Fibroblast of gingiva (primary cell): ENCODE measurements at places on chromosomes 5 and 9.

DNA sequence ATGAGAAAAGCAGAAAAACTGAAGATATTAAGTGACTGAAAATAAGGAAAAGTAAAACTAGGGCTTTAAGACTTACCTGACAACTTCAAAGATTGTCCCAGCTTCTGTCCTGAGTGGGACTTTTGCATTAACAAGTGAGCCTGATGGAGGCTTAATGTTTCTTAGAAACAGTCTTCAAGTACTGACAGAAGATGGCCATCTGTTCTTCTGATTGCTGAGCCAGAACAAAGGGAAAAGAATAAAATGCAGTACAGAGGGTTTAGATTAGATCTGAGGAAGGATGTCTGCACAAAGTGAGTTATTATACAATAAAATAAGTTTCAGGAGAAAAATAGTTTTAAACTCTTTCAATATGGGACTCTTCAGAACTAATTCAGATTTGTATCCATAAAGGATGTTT is 500.7 kb downstream of the CETN3 start:
- DNase-seq: no peak

DNA sequence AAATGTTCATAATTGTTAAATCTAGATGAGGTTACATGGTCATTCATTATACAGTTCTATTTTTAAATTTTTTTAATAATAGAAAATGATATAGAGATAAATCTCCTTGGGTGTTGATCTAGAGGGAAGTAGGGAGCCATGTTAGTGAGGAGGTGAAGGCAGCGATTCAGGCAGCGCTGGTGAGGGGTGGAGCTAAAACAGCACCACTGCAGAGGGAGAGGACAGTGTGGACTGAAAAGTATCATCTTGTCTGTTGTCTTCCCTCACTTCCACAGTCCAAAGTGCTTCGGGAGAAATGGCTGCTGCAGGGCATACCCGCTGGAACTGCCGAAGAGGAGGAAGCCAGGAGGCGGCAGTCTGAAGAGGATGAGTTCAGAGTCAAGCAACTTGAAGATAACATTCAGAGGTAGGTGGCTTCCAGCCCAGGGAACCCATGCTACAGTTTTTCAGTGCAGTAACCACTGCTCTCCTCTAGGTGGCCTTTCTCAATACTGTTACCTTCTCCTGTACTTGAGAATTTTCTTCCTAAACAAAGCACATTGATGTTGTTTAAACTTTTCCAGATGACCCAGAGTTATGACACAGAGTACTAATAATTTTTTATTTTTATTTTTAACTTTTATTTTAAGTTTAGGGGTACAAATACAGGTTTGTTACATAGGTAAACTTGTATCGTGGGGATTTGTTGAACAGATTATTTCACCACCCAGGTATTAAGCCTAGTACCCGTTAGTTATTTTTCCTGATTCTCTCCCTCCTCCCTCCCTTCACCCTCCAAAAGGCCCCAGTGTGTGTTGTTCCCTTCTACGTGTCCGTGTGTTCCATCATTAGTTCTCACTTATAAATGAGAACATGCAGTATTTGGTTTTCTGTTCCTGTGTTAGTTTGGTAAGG is 100.5 kb downstream of the PALM2AKAP2 start:
- no peak for DNase-seq

- DNase-seq: peak; percentile 63
Measured at GRCh38 chr9:37575921-37576721, at the start of gene FBXO10. Gene FBXO10, minus strand, starts transcription at chr9:37576380. Its CDS starts 34,612 bp downstream, at chr9:37541768.

DNA sequence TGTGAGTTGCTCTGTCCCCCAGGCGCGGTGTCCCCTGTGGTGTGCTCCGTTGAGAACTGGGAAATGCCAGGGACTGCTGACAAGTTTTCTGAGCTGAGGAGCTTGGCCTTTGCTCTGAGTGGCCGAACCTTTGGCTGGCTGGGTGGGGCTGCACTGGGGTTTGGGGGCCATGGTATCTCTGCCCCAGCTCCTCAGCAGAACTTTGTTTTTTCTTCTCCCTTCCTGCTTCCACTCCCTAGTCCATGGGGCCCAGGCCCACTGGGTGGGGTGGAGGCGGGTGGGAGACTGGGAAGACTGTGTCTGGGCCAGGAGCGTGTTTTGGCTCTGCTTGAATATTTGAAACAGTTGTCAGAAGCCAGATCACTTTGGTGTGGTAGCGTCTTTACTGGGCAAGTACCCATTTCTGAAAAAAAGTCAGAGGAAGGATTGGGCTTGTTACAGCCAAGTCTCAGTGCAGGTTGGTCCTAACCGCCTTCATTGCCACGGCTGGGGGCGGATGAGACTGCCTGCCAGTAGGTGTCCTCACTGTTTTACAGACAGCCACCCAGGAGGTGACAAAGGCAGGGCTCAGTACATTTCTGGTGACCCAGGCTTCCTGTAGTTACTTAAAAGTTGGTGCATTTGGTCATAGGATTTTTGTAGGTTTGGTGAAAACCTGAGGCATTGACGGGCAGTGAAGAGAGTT is 92.7 kb downstream of the DAB2IP start:
- peak; percentile 52 for DNase-seq

DNA sequence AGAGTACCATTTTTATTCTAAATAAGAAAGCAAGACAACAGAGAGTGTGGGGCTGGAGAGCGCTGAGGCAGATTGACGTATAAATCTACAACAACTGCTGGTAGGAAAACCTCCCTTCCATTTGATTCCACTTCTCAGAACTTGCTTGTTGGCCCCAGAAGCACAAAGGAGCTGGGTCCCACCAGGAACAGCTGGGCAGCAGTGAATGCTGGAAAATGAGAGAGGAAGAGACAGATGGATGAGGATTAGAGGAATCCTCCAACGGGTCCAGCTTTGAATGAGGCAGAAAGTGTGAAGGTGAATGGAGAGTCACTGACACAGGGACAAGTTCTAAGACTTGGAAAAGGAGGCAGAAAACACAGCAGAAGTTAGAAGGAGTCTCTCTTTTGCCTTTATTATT is 14.8 kb downstream of the TAS2R1 start:
- DNase-seq: no peak

DNA sequence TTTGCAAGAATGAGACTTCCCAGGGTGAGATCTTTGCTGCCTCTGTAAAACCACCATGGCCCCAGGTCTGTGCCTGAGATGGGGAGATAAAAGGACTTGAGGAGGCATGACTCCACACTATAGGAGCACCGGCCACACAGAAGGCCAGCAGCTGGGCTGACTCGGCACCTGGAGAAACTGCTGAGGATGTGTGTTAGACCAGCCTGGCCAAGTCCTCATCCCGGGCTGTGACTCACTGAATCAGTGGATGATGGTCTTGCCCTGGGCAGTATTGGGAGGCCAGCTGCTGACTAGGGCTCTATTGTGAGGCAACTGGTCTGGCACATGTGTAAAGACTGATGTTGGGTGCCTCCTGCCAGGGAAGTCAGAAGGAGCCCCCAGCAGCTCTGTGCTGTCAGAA is 286.2 kb downstream of the ACTL7B start:
- peak; percentile 39 for DNase-seq

GRCh38 chr5:102453716-102454115 is 45.1 kb downstream of the SLCO6A1 start:
- DNase-seq: no peak

GRCh38 chr5:77306531-77306930 is 96.1 kb downstream of the PDE8B start:
- DNase-seq: no peak

DNA sequence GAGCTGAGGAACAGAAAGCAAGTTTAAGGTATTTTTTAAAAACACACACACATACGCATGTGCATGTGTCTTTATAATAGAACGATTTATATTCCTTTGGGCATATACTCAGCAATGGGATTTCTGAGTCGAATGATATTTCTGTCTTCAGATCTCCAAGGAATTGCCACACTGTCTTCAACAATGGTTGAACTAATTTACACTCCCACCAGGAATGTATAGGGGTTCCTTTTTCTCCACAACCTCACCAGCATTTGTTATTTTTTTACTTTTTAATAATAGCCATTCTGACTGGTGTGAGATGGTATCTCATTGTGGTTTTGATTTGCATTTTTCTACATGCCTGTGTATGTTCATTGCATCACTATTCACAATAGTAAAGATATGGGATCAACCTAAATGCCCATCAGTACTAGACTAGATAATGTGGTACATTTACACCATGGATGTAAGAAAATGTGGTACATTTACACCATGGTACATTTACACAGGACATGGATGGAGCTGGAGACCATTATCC is 60.3 kb upstream of the MAP3K1 start:
- DNase-seq: no peak

DNA sequence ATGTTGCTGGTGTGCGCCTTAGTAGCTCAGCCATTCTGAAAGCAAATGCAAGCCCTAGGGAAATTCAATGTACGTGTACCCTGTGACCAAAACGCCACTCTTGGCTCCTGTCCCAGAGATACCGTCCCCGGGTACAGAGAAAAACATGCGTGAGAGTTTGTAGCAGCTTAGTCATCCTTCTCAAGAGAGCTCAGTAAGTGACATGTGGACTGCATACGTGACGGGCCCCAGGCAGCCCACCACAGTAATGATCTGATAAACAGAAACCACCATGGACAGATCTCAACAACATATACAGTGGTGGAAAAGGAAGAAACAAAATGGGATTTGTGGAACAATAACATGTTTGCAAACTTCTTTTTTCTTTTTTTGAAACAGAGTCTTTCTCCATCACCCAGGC is 45.1 kb downstream of the S1PR3 start:
- DNase-seq: no peak

DNA sequence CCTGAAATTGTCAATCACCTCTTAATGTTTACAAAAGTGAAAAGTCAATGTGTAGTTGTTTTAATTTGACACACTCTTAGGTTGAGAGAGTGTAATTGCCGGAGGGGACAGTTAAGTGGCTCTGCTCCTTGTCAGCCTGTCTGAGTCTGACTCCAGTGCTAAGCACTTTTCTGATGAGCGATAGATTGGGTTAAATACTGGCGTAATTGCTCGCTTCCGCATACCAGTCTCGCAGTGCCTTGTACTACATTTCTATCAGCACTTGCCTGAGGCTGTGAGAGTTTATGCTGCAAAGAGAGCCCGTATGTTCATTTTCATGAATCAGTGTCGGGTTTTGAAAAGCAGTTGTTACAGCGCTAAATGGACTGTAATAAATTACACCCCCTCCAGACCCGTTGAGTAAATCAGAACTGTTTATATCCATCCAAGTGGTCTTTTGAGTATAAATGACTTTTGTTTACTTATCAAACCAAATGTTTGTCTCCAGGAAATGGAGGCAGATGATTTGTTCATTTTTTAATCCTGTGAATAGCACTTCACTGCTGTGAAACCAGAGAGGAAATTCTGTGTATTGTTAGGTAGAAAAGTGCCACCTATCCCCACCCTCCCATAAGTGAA is 41.0 kb upstream of the DMRT3 start:
- peak; percentile 10 for DNase-seq

GRCh38 chr5:148387325-148387724 is 3.6 kb downstream of the FBXO38 start:
- DNase-seq: peak; percentile 58

- DNase-seq: no peak
Measured at GRCh38 chr5:3449481-3449880, 146.2 kb upstream of the IRX1 start.

GRCh38 chr5:102818934-102819333 is 63.8 kb downstream of the PAM start:
- no peak for DNase-seq

- DNase-seq: no peak
Measured at GRCh38 chr9:7316967-7317366, 482.6 kb downstream of the DMAC1 start.

DNA sequence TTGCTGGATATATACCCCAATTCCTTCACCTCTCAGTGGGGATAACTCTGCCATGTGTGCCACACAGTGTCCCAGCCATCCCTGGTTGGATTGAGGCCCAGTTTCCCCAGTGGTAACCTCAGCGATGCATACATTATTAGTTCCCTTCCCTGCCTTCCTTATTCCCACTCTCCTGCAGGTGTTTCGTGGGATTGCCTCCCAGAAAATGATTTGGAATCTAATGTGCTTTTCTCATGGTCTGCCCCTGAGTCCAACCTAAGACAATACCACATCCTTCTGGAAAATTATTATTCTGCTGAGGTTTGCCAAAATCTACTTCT is 8.4 kb upstream of the SPINK4 start:
- DNase-seq: no peak

- DNase-seq: no peak
Measured at GRCh38 chr9:106419829-106420228, 443.1 kb upstream of the ZNF462 start.

DNA sequence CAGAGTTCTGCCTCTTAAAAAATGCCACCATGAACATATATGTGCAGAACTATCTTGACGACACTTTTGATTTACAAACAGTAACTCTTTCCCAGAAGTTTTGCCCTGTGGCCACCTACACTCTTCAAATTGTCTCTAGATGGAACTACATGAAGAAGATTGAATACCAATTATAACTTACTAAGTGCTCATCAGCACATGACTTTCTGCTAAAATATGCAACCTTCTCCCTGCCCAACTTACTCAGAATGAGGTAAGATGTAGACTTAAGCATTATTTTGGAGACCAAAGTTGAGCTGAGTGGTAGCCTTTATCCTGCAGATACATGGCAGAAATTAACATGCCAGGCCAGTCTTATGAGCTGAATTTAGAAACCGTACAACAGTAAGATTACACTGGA is 105.4 kb downstream of the SEMA5A start:
- DNase-seq: peak; percentile 59

GRCh38 chr5:96963267-96963666 is 27.4 kb downstream of the LNPEP start:
- peak; percentile 73 for DNase-seq

GRCh38 chr5:139710319-139711066 is 62.3 kb downstream of the CXXC5 start:
- peak; percentile 34 for DNase-seq

DNA sequence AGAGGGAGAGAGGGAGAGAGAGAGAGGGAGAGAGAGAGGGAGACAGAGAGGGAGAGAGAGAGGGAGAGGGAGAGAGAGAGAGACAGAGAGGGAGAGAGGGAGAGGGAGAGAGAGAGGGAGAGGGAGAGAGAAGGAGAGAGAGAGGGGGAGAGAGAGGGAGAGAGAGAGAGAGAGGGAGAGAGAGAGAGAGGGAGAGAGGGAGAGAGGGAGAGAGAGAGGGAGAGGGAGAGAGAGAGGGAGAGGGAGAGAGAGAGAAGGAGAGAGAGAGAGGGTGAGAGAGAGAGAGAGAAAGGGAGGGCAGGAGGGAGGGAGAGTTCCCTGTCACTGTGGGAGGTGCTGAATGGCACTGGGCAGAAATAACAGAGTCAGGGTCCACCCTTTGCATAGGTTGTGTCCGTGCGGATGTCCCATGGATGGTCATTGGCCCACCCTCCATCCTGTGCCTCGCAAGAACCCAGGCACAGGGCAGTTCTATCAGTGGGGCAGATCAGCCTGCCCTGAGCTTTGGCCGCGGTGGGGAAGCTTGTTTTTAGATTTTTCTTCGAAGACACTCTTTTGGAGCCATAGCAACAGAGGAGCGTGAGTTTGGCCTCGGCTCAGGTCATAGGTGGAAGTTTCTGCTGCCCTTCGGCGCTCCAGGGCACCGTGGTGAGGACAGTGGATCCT is 30.1 kb downstream of the ADAMTSL2 start:
- DNase-seq: no peak

DNA sequence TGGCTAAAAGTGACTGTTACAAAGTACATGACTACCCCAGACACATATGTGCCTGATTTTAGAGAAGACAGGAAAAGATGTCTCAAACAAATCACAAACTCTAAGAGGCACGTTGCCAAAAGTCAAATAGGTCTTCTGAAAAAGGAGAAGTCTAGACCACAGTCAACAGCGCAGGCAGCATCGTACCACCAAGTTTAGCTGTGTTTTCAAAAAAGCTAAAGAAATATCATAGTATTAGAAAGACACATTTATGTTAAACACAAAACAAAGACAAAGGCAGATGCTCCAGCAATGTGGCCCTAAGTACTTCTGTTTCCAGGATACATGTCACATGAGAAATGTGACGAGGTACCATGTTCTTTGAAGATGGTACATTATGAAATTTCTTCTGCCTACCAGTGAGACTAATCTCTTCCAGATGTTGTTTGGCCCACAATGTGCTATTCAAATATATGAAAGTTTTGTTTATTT is 43.5 kb downstream of the LPAR1 start:
- peak; percentile 97 for DNase-seq
